ENCODE measurements at places on chromosomes 4 and X.

GRCh38 chr4:12139296-12139695, 710.6 kb upstream of the HS3ST1 start:
- DNase-seq: no peak

- DNase-seq: no peak
Observed at GRCh38 chr4:84484236-84484635, 14.9 kb downstream of the NKX6-1 start.

DNA sequence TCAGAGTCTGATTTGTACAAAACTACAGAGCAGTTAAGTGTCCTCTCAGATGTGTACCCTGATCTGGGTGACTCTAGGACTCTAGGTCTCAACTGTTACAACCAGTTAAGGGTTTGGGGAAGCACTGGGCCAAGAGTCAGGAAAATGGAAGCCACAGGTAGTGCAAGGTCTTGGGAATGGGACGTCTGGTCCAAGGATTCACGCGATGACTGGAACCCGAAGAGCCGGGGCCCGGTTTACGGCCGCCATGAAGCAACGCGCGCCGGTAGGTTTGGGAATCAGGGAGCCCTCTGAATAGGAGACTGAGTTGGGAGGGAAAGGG, 321 bp upstream of the HPRT1 start:
- DNase-seq: no peak

- no peak for DNase-seq
Observed at GRCh38 chrX:17521871-17522693, 147.1 kb downstream of the NHS start.

GRCh38 chr4:63393544-63393943, 1015.7 kb downstream of the TECRL start:
- DNase-seq: no peak

DNA sequence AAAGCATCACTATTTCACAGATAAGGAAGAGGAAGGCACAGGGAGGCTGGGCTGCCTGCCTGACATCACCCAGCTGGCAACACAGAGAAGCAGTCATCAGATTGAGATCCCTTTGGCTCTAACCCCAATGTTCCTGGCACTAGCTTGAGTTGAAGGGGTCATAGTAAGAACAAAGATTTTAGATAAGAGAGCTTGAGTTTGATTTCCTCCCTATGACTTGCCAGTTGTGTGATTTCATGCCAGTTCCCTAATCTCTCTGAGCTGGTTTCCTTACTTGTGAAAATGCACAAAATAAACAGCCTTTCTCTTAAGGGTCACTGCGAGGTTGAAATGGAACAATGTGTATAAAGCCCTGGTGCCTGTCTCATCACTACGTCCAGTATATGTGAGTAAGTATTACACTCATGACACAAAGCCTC, 475.4 kb upstream of the HS3ST1 start:
- no peak for DNase-seq

Measured in stimulated activated CD8-positive, alpha-beta memory T cell treated with anti-CD3 and anti-CD28 coated beads, Interleukin-15, amount 100 ng/mL, for 24 hours (primary cell).